ENCODE measurements at places on chromosomes 2 and 18.

DNA sequence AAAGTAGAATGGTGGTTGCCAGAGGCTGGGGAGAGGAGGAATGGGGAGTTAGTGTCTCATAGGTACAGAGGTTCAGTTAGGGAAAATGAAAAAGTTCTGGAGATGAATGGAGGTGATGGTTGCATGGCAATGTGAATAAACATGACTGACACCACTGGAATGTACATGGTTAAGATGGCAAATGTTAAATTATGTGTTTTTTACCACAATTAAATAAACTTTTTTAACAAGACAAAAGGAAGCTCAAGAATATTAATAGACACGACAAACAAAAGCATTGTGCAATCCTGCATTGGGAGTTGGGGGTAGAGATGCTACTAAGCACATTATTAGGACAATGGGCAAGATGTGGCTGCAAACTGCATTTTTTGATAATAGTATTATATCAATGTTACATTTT is 147.7 kb downstream of the TWIST2 start:
- no peak for DNase-seq

DNA sequence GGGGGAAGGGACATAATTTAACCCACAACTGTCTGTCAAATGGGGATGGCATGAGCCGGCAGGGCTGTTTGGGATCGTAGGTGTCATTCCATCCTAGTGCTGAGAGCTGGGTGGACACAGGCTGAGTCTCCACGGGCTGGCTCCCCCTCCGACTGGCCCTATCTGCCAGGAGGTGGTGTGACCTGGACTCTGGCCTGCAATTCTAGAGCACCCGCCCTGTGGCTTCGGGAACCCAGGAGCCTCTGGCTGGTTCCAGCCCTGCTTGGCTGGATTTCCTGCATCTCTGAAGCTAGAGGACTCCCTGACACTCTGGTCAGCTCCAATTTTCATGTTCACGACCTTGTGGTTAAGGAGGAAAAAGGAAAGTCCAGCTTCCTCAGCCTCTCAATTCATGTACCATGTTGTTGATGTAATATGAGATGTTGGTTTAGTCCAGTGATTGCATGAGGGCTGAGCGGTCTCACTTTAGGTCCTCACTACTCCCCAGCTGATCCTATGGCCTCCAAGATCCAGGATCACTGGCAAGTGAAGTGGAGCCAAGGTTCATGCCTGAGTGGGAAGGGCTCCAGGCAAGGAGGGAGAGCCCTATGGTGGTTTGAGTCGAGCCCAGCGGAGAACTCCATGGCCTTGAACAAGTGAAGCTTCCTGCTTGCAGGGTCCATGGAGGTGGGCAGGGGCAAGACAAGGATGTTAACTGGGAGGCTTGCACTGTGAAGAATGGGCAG is 169.1 kb downstream of the NDUFA10 start:
- no peak for DNase-seq

DNA sequence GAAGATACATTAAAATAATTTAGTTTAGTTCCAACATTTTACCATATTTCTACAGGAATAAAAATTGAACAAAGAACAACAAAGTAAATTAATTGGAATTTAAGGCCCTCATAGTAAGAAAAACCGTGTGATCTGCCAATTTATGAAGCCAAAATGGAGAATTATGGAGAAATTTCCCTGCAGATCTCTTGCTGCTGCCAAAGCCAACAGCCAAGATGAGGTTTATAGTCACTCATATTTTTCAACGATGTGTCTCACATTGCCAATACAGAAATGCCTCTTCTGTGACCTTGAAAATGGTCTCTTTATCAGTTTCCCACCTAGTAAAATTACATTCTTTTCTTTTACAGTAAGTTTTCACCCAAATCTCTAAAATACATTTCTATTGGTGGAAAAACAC is 317.2 kb upstream of the FIGN start:
- DNase-seq = no peak

DNA sequence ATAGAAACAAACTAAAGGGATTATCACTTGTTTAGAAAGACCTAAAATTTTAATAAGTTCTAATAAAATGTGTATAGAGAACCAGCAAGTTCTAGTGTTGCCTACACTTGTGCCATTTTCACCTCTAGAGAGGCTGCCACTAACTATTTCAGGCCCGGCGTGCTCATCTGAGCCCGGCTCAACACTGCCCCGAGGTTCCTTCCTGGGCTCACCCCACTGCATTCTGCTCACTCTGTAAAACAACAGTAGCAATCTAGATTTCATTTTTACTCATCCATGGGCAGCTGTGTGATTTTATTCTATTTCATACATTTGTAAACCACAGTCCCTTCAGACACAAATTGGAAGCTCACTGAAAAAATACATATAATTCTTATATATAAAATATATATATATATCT is 253.2 kb downstream of the L3MBTL4 start:
- no peak for DNase-seq

- DNase-seq = no peak
These were observed 9.2 kb upstream of the DNAJB2 start for GRCh38 chr2:219270055-219270372.

- DNase-seq = no peak
These were observed 101.2 kb downstream of the UBR3 start for GRCh38 chr2:169928463-169928864.

DNA sequence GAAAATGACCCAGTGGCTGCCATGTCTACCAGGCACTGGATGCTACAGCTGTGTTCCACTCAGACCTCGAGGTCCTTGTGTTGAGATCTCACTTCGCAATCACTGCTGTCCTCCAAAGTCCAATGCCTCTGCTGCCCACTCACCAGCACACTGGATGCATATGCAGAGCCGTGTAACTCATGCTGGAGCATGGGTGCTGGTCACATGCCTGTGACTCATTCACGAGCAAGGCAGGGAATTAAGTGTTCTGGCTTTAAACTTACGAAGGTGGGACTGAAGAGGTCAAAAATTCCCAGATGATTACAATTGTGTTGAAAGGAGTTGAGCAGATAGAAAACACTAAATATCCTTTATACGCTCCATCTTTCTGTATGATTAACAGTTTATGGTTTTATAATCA is 417.5 kb downstream of the NUP35 start:
- DNase-seq = no peak

- no peak for DNase-seq
These were observed 163.6 kb upstream of the TMEM200C start for GRCh38 chr18:6058941-6059340.

DNA sequence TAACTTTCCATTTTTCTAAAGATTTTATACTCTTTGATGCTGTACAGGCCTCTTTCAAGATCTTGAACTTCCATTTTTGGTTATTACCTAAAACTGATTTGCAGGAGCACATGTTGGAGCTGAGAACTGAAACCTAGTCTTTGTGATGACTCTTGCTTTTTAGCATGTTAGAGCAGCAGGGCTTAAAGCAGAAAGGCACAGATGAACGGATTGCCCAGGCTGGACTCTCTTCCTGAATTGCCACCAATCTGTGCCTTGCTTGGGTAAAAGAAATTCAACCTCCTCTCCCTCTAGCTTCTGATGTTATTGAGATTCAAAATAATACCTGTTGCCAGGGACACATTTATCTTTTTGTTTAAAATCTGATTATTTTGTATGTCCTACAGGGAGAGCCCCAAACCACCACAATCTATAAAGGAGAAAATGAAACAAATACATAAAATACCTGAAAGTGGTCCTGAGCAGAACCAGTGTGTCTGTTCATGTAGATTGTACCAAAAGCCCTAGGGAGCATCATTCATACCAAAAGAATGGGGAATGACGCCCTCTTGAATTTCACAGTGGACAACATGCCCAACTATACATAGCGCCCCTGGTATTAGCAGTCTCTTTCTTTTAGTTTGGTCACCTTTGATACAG is 277.0 kb upstream of the MAP2 start:
- no peak for DNase-seq

DNA sequence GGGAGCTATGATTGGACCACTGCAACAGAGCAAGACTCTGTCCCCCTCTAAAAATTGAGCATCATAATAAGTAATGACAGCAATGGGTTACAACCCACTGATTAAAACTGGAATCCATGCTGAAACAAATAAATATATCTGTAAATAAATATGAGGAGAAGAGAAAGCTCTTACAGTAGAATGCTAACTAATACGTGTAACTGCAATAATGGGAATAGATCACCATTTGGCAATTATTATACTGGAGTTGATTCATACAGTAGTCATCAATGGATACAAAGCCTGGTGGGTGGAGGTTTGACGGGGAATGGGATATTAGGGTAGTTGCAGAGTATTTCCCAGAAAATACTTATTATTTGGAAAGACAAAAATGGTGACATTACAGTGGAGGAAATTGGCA is 6.1 kb upstream of the INO80B start:
- DNase-seq = no peak

DNA sequence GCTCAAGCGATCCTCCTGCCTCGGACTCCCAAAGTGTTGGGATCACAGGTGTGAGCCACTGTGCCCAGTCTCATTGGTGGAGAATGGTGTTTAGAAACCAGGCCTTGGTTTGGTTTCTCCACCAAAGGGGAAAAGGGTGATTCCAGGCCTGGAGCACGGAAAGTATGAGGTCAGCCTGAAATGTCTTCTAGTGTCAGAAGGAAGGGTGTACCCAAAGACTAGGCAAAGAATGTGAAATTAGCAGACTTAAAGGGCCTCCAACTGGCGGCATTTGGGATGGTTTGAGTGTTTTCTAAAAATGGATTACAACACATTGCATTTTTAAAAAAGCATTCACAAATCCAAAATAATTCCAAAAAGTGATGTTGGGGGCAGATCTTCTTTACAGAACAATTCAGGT is 139.6 kb downstream of the SH3BP4 start:
- no peak for DNase-seq

- DNase-seq = no peak
These were observed 321.0 kb downstream of the CELF4 start for GRCh38 chr18:37244618-37245017.

- no peak for DNase-seq
These were observed 25.1 kb downstream of the C18orf54 start for GRCh38 chr18:54382733-54383252.

DNA sequence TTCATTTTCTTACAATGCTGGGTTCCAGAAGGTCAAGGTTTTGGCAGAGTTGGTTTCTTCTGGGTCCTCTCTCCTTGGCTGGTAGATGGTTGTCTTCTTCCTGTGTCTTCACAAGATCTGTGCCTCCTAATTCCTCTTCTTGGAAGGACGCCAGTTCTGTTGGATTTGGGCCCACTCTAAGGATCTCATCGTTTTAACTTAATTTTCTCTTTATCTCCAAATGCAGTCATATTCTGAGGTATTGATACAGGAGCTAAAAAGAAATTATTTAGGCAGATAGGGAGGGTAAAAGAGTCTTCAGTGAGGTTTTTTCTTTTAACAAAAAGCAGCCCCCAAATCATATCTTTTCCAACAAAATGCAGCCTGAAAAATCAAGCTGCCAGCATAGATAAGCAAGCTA is 998.4 kb downstream of the SOCS6 start:
- DNase-seq = no peak

GRCh38 chr2:1205853-1206252 is 207.4 kb upstream of the TPO start:
- no peak for DNase-seq

DNA sequence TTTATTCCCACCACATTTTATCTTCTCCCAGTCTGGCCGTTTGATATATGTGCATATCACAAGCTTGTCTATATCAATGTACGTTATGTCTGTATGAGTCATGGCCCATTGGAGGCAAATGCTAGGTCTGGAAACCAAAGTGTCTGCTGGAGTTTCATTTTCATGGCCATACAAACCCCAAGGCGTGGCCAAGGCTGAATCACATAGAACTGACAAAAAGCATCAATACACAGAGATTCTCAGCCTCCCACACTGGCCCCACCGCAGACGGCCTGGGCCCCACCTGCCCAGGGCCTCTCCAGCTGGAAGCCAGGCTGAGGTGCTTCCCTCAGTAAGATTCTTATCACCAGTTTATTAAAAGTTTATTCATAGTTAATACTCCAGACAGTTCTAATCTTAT is 40.5 kb upstream of the SALL3 start:
- no peak for DNase-seq

GRCh38 chr18:59737776-59738300 is 40.6 kb upstream of the CCBE1 start:
- DNase-seq = no peak

GRCh38 chr2:119960821-119961220 is 52.1 kb upstream of the EPB41L5 start:
- no peak for DNase-seq

GRCh38 chr2:128717758-128718710 is 399.4 kb upstream of the HS6ST1 start:
- DNase-seq = no peak

DNA sequence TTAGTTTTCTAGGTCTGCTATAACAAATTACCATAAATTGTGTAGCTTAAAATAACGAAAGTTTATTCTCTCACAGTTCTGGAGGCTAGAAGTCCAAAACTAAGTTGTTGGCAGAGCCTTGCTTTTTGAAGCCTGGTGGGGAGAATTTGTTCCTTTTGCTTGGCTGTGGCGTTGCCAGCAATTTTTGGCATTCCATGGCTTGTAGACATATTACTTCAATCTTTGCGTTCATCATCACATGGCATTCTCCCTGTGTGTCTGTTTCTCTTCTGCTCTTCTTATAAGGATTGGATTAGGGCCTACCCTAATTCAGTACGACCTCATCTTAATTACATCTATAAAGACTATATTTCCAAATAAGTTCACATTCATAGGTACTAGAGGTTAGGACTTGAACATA is 217.7 kb downstream of the MBD5 start:
- DNase-seq = no peak

DNA sequence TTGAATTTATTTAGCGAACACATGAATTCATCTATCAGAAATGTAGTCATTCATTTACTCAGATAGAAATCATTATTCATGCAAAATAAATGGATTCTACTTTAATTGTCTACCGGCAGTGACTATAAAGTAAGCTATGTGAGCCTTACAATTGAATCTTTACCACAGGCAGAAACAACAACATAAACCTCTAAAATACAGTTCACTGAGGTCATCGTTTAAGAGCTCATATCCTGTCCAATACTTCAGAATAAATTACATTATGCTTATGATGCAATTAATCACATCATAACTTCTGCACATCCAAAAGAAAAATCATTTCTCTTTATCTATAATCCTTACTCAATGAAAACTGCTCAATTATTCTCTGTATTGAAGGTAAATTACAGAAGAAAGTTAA is 244.7 kb downstream of the HNMT start:
- DNase-seq = no peak

DNA sequence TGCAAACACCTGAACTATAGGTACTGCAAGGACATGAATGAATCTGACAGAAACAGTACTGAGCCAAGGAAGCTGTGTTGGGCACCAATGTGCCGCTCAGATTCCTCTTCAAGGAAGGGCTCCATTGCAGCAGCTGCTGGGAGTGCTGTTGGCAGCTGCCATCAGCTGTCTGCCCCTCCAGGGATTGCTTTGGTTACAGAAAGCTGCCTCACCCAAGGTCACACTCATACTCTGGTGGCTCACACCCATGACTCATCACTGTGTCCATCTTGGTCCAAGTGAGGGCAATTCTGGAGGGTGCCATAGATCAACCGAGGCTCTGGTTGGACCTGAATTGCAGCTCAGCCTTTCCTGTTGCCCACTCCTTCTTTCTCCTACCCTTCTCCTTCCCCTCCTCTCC is 24.4 kb upstream of the TRPM8 start:
- no peak for DNase-seq

All from activated T-helper 1 cell treated with Interleukin-2 at 50 U/mL for 16 hours (primary cell).